ENCODE measurements at places on chromosomes 7 and 10.

GRCh38 chr7:80312139-80312661 lies 177.6 kb downstream of the GNAI1 start:
- DNase-seq, result no peak

DNA sequence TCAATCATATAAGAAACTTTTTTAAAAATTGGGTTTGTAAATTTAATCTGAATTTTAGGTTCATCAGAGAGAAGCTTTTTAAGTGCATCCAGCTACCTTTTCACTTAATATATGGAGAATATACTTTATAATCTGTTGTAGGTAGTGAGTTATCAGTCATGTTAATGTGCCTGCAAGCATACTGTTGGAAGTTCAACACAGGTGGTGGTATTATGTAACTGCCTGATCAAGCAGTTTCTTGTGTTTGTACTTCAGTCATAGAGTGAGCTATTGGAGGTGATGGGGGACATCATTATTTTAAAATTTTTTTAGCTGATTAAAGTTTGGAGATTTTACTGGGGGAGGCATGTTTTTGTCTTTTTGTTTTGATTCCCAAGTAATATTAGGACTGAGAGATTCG lies 2.5 kb downstream of the TNKS2 start:
- DNase-seq, result no peak

DNA sequence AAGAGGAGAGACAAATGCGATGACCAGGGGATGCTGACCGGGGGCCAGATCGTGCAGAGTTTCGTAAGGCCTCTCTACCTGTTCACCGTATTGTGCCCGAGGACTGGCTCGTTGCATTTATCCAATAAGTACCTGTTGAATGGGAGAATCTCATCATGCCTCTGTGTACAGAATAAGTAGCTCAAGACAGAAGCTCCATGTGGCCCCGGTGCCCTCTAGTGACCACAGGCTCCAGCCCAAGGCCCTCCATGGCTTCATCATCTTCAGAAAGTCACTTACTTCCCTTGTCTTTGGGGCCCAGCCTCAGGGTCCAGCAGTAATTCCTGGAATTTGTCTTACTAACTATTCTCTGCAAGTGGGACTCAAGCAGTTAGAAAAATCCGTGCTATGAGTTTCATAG lies 151.0 kb downstream of the CHN2 start:
- no peak for DNase-seq

DNA sequence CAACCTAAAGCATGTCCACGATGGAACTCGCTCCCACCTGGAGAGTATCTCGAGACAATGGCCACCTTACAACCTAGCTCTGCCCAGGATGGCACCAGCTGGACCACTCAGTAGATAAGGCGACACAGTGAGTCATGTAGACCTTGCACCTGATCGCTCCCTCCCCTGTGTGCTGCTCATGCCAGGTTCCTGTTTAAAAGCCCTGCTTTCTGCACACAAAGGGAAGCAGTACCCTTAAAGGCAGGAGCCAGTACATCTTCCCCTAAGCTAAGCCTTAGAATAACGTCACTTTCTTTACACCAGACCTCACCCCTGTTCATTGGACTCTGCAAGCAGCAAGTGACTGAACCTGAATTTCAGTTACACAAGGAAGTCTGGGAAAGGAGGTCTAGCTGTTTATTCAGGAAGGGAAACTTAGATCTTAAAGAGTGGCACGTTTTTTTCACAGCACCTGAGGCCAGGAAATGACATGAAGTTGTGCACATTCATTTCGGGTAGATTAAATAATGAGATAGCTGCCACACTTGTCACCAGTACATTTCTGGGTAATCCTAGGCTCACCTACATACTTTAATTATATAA lies 117.9 kb downstream of the MTPAP start:
- DNase-seq, result no peak
